ENCODE measurements at places on chromosomes 13 and 19.

DNA sequence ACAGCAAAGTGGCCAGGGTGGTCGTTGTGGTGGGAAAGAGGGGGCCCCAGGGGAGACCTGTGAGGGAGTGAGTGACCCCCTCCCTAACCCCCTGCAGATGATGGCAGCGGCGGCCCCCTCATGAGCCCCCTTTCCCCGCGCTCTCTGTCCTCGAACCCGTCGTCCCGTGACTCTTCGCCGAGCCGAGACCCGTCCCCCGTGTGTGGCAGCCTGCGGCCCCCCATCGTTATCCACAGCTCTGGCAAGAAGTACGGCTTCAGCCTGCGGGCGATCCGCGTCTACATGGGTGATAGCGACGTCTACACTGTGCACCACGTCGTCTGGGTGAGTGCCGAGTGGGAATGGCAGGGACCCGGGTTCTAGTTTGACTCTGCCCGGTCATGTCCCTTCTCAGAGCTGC, 8.1 kb upstream of the PIK3R2 start:
- DNase-seq: no peak

DNA sequence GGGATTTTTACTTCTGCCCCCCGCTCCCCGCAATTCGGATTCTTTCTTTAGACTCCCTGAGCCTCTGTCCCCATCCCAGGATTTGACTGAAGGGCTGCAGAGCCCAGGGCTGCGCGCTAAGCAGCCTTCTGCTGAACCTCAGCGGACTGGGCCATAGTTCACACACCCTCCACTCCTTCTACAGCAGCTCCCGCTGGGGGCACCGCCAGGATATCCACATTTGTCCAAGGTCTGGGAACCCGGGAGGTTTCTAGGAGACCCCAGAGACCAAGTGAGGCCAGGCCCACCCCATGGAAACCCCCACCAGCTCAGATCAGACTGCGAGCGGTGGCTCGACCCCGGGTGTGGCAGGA, 463.3 kb downstream of the ITGBL1 start:
- DNase-seq: no peak

GRCh38 chr19:14473978-14474578, 1.1 kb downstream of the PTGER1 start:
- DNase-seq: no peak

DNA sequence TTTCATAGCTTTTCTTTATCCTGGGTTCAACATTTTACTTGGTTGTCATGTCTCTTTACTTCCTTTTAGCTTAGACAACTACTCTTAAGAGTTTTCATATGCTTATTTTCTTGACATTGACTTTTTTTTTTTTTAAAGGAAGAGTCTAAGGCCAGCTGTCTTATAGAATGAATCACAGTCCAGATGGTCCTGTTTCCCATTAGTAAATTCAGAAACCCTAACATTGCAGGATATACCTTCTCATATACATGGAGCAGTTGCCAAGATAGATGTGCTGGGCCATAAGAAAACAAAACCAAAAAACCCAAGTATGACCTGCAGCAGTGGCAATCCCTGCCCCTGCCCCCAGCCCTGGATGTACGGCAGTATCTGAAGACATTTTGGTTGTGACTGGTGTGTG, 72.8 kb downstream of the COG3 start:
- no peak for DNase-seq

- DNase-seq: no peak
These were observed 288.8 kb downstream of the DIAPH3 start for GRCh38 chr13:59874973-59875372.

DNA sequence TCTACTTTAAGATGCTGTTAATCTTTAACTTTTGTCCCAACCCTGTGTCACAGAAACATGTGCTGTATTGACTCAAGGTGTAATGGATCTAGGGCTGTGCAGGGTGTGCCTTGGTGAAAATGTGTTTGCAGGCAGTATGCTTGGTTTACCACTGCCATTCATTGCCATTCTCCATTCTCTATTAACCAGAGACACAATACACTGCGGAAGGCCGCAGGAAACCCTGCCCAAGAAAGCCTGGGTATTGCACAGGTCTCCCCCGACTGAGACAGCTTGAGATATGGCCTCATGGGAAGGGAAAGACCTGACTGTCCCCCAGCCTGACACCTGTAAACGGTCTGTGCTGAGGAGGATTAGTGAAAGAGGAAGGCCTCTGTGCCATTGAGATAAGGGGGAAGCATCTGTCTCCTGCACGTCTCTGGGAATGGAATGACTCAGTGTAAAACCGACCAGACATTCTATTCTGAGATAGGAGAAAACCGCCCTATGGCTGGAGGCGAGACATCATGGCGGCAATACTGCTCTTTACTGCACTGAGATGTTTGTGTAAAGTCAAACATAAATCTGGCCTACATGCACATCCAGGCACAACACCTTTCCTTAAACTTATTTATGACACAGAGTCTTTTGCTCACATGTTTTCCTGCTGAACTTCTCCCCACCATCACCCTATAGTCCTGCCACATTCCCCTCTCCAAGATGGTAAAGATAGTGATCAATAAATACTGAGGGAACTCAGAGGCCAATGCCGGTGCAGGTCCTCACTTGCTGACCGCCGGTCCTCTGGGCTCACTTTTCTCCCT, 13.1 kb upstream of the ZNF888 start:
- no peak for DNase-seq

GRCh38 chr19:2653710-2654707, 48.5 kb downstream of the GNG7 start:
- DNase-seq: no peak

DNA sequence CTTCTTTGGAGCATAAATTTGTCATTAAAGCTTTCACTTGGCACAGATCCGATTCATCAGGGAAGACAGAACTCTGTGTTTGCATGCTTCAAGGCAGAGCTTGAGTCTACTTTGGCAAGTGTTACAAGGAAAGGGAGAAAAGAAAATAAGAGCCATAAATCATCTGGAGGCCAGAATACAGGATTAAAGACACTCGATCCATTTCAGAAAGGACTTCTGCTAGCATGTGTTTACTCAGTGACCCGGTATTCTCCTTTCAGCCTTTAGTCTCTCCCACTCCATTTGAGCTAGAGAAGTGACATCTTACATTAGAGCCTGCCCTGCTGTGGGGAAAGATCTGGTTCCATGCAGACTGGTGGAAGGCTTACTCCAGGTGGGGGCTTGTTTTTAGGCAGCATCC, 306.4 kb downstream of the KLF5 start:
- no peak for DNase-seq

Data from MM.1S (cell line).